ENCODE measurements at places on chromosomes 16 and 17.

- DNase-seq, result no peak
These were observed 9.2 kb downstream of the FMNL1 start for GRCh38 chr17:45230787-45231480.

DNA sequence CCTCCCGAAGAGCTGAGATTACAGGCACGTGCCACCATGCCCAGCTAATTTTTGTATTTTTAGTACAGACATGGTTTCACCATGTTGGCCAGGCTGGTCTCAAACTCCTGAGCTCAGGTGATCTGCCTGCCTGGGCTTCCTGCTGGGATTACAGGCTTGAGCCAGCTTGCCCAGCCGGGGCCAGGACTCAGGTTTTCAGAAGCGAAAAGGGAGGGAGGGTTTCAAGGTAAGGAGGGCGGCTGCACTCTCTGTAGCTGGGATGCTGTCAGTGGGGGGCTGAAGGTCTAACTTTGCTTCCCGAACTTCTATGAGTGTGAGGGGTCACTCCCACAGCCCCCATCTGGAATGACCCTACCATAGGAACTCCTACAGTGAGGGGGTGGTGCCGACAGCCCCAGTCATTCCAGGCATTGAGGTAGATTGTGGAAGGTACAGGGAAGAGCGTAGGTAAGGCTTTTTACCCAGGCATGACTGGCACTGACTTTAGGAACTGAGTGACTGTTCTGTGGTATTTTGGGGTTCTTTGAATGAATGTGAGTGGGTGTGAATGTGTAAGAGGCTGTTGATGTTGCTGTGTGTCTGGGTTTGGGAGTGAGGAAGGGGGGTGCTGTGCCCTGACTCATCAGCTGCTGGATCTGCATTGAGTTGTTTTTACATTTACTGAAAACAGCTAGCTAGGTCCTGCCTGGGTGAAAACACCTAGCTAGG is 3.8 kb upstream of the C1QL1 start:
- peak; percentile 78 for DNase-seq

- DNase-seq, result no peak
These were observed 296.6 kb downstream of the MAF start for GRCh38 chr16:79303959-79304387.

DNA sequence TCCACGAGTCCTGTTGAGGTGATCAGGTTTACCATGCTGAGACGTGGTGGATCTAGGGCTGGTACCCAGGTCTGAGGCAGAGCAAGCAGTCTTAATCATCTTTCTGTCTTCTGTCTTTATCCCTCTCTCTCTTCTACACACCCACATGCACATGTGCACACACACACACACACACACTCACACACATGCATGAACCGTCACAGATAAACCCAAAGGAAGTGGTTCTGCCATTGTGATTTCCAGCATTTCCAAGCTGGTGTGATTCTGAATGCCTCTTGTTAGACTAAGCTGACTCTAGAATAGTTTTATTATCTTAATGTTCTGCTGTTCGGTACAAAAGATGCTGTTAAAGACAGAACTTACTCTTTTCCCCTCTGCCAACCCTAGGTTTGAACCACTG is 411.8 kb upstream of the SALL1 start:
- DNase-seq, result no peak

DNA sequence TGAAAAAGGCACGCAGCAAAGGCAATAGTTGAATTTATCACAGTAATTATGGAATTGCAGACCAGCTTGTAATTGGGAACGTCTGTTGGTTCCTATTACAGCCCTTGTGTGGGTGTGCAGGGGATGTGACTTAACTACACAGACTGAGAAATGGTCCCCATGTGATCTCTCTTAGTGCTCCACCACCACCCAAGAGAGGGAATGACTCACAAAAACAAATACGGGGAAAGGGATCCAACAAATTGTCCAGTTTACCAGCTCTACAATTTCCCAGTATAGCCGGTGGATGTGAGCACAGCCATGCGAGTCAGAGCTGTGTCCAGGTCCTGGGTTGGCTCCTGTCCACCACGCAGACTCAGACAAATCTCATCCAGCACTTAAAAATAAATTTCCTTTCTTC is 337.9 kb downstream of the GRIN2A start:
- no peak for DNase-seq

GRCh38 chr16:68823401-68824135 is 19.8 kb upstream of the TANGO6 start:
- no peak for DNase-seq

- DNase-seq, result no peak
These were observed 25.3 kb downstream of the SPACA3 start for GRCh38 chr17:33016920-33017319.

GRCh38 chr17:76359375-76359774 is 5.7 kb upstream of the PRPSAP1 start:
- DNase-seq, result no peak

- no peak for DNase-seq
These were observed 684 bp upstream of the SPIRE2 start for GRCh38 chr16:89827383-89828198.

Measured in activated CD4-positive, alpha-beta T cell treated with anti-CD3 and anti-CD28 coated beads, Interleukin-2, amount 50 U/mL, for 16 hours (primary cell).